ENCODE measurements at places on chromosomes 3 and 15.

GRCh38 chr3:22244761-22245521 is 493.9 kb upstream of the ZNF385D start:
- no peak for DNase-seq

DNA sequence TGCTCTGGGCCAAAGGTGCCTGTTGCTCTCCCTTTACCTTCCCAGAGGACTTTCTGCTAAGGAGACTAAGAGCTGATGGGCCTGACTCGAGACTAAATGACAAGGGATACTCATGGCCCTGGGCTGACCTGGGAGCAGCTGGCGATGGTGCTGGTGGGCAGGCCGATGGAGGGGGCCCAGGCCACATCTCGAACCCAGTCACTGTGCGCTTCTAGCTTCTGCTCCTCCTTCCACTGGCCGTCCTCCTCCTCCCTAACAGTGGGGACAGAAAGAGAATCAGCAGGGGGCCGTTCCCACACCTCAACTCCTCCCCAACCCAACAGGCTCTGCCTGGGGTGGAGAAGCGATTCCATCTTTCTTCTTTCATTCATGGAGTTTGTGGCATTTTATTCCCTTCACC is 12.2 kb upstream of the GHRL start:
- no peak for DNase-seq

- no peak for DNase-seq
Observed at GRCh38 chr3:14288833-14289451, 110.3 kb downstream of the LSM3 start.

GRCh38 chr3:174460831-174461230 is 398.3 kb upstream of the NAALADL2 start:
- no peak for DNase-seq

- DNase-seq = no peak
Observed at GRCh38 chr15:50418041-50418583, 6.1 kb upstream of the USP8 start.

- peak; percentile 42 for DNase-seq
Observed at GRCh38 chr3:37855363-37855970, 6.2 kb upstream of the CTDSPL start.

DNA sequence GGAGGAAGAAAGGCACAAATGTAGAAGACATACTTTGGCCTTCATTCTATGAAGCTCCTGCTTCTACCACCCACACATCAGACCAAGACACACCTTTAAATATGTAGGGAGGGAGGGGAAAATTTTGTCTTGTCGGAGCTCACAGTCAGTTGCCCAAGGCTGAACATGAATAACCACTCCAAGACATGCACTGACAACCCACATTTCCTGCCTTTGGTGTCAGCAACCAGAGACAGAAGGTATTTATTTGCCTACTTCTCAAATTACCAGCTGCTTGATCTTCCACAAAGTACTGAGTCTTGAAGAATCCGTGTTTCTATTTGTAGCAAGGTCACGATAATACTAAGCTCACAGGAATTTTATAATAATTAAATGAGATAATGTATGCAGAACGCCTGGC is 169.7 kb downstream of the KCNMB2 start:
- no peak for DNase-seq

DNA sequence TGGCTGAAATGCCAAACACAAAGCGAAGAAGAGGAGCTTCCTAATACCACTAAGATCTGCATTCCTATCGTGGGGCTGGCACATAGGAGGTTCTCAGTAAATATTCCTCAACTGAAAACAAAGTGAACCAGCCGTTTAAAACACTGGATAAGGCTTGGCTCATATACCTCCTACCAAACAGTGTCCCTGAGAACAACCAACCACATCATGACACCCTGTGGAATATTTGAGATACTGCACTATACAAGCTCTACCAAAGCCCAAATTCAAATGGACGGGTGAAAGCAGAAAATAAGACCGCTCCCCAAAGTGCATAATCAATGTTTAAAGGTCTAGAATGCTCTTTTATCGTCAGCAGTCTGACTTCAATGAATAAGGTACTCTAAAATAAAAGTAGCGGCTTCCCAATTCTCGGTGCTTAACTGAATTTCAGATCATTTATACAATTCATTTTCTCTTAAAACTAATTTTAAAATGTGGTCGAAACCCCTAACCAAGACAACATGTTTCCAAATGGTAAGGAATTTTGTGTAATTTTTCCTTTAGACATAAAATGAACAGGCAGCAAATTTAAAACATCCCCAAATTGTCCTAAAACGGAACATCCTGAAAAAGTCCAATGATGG is 425.8 kb downstream of the ERC2 start:
- DNase-seq = peak; percentile 24

GRCh38 chr3:99175276-99175812 is 273.8 kb upstream of the DCBLD2 start:
- no peak for DNase-seq

GRCh38 chr3:87333393-87333892 is 57.1 kb upstream of the POU1F1 start:
- no peak for DNase-seq

DNA sequence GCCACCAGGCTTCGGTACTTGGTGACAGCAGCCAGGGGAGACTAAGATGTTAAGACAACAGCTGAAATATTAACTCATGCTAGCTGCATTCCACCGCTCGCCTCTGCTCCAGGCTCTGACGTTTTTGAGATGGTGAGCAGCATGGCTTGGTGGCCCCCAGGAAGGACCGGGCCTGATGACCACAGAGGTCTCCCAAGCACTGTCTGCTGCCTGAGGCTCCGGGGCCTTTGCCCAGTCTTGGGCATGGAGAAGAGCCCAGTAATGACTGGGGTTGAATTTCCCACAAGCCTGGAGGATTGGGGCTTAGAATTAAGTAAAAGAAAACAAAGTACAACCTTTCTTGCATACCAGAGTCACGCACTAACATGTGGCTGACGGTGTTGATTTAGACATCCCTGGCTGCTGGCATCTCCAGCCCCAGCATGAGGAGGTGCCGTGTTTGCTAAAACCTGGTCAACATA is 243.6 kb upstream of the LYSMD4 start:
- no peak for DNase-seq

DNA sequence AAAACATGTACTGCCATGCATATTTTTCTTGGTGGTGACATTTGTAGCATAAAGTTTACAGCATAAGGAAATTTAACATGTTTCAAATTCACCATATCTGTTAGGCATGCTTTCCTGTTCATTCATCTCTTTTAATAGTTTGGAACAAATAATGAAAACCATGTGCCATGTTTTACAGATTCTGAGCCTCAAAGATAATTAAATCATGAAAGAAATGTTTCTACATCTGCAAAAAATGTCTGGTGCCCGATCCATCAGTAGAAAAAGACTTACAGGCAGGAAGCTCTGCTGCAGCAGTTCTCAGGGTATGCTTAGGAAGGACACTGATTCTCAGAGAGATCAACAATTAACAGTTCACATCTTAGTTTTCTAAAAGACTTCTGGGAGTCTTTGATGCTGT is 316.2 kb downstream of the IL5RA start:
- no peak for DNase-seq

DNA sequence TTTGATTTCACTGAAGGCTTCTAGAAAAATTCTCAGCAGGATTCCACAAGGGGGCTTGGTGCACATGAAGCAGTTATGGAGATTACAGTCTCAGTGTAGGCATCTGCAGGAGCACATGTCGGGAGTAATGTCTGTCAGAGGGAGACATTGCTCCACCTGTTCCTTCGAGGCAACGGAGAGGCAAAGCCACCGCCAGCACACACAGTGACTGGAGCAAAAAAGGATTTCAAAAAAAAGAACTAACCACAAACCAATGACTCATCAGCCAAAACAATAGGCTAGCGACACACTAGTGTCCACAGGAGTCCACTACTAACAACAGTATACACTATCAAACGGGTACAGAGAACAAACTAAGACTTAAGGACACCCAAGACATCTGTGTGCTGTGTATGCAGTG is 68.9 kb downstream of the NPTN start:
- DNase-seq = no peak

DNA sequence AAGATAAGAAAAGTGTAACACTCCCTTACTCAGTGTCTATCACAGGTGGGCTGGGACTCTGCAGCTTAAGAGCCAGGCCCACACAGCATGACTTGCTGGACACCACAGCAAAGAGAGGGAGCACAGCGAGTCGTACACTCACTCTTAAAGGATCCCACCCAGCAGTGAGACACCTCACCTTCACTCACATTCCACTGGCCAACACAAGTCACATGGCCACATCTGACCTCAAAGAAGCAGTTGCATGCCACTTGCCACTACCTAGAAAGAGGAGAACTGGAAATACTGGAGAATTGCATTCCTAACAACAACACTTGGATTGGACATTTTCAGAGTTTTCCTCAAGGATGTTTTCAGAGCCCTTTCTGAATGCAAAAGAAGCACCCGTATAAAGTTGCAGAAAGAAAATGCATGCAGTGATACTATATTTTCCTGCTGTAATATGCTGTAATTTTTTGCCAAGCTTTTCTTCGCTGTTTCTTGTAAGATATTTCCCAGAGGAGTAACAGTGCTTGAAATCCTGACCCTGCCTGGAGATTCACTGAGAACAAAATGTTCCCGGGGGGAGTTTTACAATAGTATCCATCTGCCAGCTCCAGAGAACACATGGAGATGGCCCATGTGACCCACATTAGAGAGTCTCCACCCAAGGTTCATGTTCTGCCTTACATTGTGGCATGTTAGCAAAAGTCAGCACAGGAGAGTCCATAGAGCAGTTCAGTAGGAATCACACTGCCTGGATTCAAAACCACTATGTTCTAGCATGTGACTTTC is 42.2 kb downstream of the TRIM42 start:
- DNase-seq = no peak

DNA sequence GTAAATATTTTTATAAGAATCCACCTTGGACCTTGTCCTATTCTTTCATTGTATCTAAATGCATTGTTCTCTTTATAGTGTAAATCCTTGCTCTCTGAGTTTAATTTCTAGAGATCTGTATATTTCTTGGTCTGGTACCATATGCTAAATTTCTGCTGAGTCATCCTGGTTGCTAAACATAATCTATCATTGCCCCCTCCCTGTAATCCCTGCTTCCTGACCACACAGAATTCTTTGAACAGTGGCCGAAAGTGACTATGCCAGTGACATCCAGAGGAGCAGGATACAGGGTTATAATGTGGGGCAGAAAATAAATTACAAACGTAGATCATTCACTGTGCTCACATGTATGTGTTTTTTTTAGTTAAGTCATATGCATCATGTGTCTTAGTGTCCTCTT is 143.1 kb downstream of the DIPK2A start:
- DNase-seq = no peak

DNA sequence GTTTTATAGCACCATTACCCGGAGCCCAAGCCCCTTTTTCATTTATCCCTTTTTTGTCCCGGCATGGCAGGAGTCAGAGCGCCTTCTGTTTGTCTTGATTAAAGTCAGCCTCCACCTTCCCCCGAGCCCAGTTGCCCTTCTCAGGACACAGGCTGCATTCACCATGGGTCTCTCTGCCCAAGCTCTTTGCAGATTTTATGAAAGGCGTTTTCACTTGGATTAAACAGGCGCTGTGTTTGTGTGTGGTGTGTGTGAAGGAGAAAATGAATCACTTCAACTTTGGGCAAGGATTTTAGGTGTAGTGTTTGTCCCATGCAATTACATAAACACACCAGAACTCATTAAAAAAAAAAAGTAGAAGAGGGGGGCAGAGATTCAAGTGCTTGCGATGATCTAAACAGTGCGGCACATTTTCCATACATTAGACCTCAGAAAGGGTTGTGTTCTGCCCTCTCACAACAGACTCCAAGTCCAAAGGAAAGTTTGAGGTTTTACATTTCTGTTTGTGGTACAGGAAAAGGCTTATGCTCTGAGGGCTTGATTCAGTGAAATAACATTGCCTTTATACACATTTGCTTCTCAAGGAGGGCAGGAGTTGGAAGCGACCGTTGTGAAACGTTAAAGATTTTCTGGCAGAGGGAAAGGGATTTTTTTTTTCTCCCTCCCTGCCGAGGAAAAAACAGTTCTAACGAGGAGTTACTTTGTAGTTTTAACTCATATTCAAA is 14.5 kb upstream of the IL16 start:
- DNase-seq = no peak

DNA sequence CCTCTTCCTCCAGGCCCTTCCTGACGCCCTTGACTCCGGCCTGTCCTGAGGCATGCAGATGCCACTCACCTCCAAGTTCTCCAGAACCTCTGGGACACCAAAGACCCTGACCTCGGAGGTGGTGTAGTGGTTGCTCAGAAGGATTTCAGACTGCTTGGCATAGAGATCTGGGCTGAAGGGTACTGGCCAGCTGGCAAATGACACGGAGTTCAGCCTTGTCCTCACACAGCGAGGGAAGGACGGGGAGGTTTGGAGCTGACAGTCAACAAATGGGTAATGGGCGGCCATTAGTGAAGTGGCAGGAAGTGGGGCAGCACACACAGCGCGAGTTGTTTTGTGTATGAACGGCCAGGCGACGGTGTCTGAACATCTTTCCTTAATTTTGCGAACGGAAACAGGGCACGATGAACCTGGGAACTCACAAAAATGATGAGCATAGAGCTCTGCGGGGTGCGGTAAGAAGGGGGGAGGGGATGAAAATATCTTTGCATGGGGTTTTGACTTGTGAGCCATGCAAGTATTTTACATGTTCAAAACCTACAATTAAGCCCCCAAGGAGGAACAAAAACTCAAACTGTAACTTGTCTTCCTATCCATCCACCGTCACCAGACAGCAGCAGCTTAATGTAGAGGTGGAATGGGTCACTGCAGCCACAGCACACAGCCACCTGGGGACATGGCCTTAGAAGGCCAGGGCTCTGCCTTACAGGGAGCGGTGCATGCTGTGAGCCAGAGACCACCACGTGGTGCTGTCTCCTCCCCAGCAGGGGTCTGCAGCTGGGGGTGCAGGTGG is 43.6 kb upstream of the RPL32 start:
- DNase-seq = no peak

DNA sequence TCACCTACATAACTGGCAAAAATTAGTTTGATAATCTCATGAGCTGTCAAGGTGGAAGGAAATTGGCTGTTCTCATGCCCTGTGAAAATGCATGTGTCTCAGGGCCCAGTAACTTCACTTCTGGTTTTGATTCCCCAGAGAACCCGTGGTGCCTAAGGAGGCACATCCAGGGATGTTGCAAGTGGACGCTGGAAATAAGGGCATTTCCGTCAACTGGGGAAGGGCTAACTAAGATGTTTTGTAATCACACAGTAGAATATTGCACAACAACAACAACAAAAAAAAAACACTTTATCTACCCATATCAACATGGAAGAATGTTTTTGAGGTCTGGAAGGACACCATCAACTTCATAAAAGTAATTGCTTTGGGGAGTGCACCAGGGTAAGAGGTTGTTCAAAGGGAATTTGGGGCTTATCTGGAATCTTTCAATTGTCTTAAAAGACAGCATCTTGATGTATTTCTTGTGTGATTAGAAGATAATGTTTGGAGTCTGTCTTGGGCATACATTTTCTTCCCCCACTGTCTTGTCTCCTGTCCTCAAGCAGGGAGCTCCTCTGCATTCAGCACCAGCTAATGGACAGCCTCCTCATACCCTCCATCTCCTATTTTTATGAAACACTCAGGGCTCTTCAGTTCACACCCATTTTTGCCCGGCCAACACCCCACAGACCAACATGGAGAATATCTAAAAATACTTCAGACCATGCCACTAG is 37.2 kb upstream of the PRR20G start:
- no peak for DNase-seq

- DNase-seq = no peak
Observed at GRCh38 chr3:155772801-155773200, 27.9 kb upstream of the PLCH1 start.
